ENCODE measurements at places on chromosomes 6 and 20.

GRCh38 chr6:133992992-133993680 lies 40.1 kb downstream of the TBPL1 start:
- DNase-seq = no peak

DNA sequence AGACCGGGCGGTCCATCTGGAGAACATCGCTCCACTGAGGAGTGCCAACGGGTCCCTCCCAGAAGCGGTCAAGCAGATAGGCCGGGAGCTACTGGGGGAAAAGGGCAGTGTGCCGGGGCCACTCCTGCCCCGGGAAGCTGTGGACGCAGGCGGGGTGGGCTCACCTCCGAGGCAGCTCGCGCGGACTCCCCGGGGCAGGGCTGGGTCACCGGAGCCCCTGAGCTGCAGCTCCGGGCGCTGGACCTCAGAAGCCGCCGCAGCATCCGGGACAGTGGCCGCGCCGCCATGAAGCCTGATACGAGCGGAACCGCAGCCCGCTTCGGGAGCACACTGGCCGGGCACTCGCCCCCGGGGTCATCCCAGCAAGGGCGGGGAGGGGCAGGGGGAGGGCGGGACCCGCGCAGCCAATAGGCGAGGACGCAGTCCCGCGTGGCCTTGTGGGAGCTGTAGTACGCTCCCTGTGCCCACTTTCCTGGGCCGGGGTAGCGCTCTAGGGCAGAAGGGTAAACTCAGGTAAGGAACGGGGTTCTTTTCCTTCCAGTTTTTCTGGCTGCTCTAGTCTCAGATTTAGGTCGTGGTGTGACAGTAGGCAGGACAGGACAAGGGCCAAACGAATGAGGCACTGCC lies at the start of gene MOCS1:
TSS of gene MOCS1 (minus strand) at position 332 of the 627 bp plus-strand sequence. CDS start at position 287, 45 bp downstream.
- no peak for DNase-seq

- DNase-seq = no peak
Measured at GRCh38 chr6:105884426-105884825, 201.7 kb upstream of the PRDM1 start.

DNA sequence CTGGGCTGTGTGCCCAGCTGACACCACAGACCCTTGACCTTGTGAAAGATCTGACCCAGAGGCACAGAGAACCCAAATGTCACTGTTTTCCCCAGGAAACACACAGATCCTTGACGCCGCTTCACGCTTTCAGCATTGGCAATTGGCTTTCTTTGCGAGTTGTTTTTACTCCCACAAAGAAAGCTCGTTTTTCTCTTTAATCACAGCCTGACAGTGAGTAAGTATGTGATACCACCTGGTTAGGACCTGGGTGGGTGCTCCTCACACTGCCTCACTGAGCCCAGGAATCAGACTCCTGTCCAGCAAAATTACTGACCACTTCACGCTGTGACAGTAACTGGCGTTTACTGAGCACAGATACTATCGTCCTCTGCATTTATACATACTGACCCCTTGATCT lies 13.0 kb downstream of the RPL10A start:
- DNase-seq = no peak

- DNase-seq = no peak
Measured at GRCh38 chr20:10806539-10806938, 132.7 kb upstream of the JAG1 start.

DNA sequence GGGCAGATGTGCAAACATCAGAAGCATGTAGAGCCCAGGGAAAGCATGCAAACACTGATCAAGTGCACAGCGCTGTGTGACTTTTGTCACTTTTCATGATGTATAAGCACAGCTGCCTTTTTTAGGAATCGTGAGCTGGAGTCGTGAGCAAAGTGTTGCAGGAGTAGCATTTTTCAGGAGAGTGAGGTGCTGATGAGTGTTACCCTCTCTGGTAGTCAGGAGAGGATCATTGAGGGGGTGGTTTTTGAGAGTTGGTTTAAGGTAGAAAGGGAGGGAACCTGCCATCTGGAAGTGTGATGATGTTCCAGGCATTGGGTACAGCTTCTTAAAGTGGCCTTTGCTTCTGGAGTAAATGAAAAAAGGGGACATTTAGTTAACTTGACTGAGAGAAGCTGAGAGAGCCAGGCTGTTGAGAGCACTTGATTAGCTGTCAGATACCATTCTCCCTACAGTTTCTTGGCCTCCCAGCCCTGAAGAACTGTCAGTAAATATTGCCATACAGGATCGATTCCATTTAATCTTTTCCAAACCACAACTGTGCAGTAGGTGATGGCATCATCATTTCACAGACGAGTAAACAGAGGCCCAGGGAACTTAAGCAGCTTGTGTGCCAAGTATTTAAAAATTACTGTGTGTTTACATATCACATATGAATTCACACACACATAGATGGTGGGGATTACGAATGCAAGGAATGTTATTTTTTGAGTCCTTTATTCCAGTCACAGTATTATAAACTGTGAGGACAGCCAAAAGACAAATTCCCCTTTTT lies 28.9 kb downstream of the TPD52L1 start:
- no peak for DNase-seq

Measured in esophagus squamous epithelium (tissue), 5 donors.